B cell (primary cell): ENCODE measurements at places on chromosomes 12 and 14. TPM values are rescaled to one million over a fixed set of nuclear protein-coding genes. Genes with fewer than 3 reads are reported as not detected.

The PAX9 gene
- total RNA-seq: not detected in 2 replicates

The C3AR1 gene
- 0.15 and 0.64 TPM in 2 replicates for total RNA-seq

The ASPG gene
- total RNA-seq: not detected in 2 replicates

The GPRC5D gene
- 0.47 and 0.92 TPM in 2 replicates for total RNA-seq

The PPP1R3E gene
- total RNA-seq: 74.8 and 76.7 TPM in 2 replicates

GRCh38 chr12:56766535-56766934 is 3.4 kb downstream of the HSD17B6 start:
- H3K36me3 ChIP-seq: no peaks in the 10 kb centered on the region
- peaks cover 15% of the 10 kb centered on the region for H3K4me1 ChIP-seq
- no peak overlapping the region for H3K27ac ChIP-seq
- no peaks in the 10 kb centered on the region for H3K27me3 ChIP-seq

GRCh38 chr12:39440781-39441180 is 2.1 kb downstream of the KIF21A start:
- H3K4me3 ChIP-seq: no peak overlapping the region
- H3K36me3 ChIP-seq: no peaks in the 10 kb centered on the region
- H3K27ac ChIP-seq: no peak overlapping the region
- peaks cover 11% of the 10 kb centered on the region for H3K4me1 ChIP-seq
- H3K27me3 ChIP-seq: no peaks in the 10 kb centered on the region

DNA sequence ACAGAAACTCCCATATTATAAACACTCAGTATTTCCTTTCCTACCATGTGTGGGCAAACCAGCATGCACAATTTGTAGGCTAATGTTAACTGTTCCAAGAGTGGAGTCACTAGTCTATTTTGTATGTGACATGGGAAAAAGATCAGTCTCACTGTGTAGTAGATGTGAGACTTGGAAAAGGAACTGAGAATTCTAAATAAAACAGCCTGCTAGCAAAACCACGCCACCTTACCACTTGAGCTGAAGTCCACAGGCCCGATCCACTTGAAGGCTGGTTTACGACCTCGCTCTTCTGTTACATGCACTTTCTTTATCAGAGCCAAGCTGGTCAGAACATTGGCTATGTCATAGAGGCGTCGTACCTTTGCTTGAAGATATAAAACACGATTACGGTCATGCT is 22.5 kb downstream of the E2F7 start:
- H3K4me1 ChIP-seq: no peaks in the 10 kb centered on the region
- no peaks in the 10 kb centered on the region for H3K27me3 ChIP-seq
- H3K4me3 ChIP-seq: no peak overlapping the region
- H3K27ac ChIP-seq: no peak overlapping the region

- H3K36me3 ChIP-seq: peaks cover 7% of the 10 kb centered on the region
- H3K4me1 ChIP-seq: no peaks in the 10 kb centered on the region
- no peak for DNase-seq
- no peaks in the 10 kb centered on the region for H3K27me3 ChIP-seq
Measured at GRCh38 chr12:16020031-16020430, 108.9 kb downstream of the DERA start.

GRCh38 chr12:130858084-130858483 is 13.8 kb upstream of the RAN start:
- no peaks in the 10 kb centered on the region for H3K4me1 ChIP-seq
- no peaks in the 10 kb centered on the region for H3K36me3 ChIP-seq
- no peak overlapping the region for H3K4me3 ChIP-seq
- DNase-seq: no peak

- H3K36me3 ChIP-seq: no peaks in the 10 kb centered on the region
- H3K27ac ChIP-seq: no peak overlapping the region
- no peak for DNase-seq
- H3K4me1 ChIP-seq: no peaks in the 10 kb centered on the region
- H3K27me3 ChIP-seq: no peaks in the 10 kb centered on the region
- H3K4me3 ChIP-seq: no peak overlapping the region
Measured at GRCh38 chr14:36215217-36215598, 38.7 kb upstream of the PTCSC3 start.

- no peaks in the 10 kb centered on the region for H3K27me3 ChIP-seq
- peaks cover 26% of the 10 kb centered on the region for H3K36me3 ChIP-seq
- no peak overlapping the region for H3K4me3 ChIP-seq
- no peak overlapping the region for H3K27ac ChIP-seq
Measured at GRCh38 chr14:34997762-34998161, 15.0 kb downstream of the SRP54 start.

DNA sequence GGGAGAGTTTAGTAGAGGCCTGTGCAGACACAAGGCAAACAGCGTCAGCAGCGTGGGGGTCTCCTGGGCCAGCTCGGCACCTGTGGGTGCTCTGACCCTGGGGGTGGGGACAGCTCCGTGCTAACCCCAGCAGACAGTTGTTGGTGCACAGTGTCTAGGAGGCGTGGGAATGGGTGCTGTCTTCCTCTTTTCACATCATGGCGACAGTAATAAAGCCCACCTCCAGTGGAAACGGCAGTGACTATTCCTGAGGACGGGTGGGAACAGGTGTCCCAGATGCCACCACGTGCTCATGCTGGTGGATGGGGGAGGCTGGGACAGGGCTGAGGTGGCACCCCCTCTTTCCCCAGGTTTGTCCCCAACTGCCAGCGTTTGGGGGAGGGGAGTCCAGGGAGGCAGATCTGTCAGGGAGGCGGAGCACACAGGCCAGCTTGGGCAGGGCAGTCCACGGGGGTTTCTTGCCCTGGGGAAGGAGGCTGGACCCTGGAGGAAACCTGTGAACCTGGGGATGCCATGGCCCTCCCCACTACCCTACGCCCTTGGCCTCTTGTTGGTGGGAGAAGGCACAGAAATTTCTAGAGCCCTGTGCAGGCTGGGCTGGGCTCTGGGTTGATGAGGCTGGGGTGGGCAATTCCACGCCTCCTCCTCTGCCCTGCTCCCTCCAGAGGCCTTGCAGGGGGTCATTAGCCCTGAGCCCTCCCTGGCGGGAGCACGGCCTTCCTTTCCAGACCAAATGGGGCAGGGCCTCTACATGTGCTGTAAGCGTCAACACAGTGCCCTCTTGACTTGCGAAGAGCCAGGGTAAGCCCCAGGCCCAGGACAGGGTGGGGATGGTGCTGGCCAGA is 3.8 kb downstream of the ZBTB42 start:
- no peak overlapping the region for H3K4me3 ChIP-seq
- no peak for DNase-seq
- no peaks in the 10 kb centered on the region for H3K27me3 ChIP-seq
- no peak overlapping the region for H3K27ac ChIP-seq
- no peaks in the 10 kb centered on the region for H3K36me3 ChIP-seq
- peaks cover 13% of the 10 kb centered on the region for H3K4me1 ChIP-seq

DNA sequence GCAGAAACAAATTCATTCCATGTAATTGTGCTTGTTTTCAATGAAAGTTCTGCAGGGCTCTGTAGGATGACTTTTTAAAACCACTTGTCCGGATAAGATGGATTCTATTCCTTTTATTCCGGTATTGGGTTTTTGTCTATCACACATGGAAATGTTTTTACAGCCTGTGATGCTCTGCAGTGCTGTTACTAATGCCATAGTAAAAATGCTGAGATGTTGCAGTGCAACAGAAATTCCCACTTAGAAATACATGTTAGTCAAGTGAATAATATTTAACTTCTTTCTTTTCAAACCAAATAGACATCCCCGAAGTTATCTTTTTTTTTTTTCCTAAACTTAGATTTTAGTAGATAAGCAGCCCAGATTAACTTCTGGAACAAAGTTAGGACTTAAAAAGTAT is 71.9 kb downstream of the RASSF8 start:
- no peak overlapping the region for H3K27ac ChIP-seq
- H3K4me1 ChIP-seq: no peaks in the 10 kb centered on the region
- H3K4me3 ChIP-seq: no peak overlapping the region
- no peaks in the 10 kb centered on the region for H3K36me3 ChIP-seq
- no peaks in the 10 kb centered on the region for H3K27me3 ChIP-seq

GRCh38 chr12:48824112-48824511 is 5.8 kb downstream of the CACNB3 start:
- H3K27me3 ChIP-seq: no peaks in the 10 kb centered on the region
- no peaks in the 10 kb centered on the region for H3K4me1 ChIP-seq
- peaks cover 9% of the 10 kb centered on the region for H3K36me3 ChIP-seq
- no peak overlapping the region for H3K27ac ChIP-seq
- DNase-seq: no peak
- no peak overlapping the region for H3K4me3 ChIP-seq

- DNase-seq: no peak
- H3K4me3 ChIP-seq: no peak overlapping the region
- no peak overlapping the region for H3K27ac ChIP-seq
- no peaks in the 10 kb centered on the region for H3K4me1 ChIP-seq
- H3K36me3 ChIP-seq: no peaks in the 10 kb centered on the region
Measured at GRCh38 chr12:75905922-75906321, 125.7 kb downstream of the PHLDA1 start.

GRCh38 chr12:132579744-132580143 is 30.6 kb downstream of the LRCOL1 start:
- no peaks in the 10 kb centered on the region for H3K27me3 ChIP-seq
- no peak for DNase-seq
- no peak overlapping the region for H3K4me3 ChIP-seq
- H3K4me1 ChIP-seq: no peaks in the 10 kb centered on the region

DNA sequence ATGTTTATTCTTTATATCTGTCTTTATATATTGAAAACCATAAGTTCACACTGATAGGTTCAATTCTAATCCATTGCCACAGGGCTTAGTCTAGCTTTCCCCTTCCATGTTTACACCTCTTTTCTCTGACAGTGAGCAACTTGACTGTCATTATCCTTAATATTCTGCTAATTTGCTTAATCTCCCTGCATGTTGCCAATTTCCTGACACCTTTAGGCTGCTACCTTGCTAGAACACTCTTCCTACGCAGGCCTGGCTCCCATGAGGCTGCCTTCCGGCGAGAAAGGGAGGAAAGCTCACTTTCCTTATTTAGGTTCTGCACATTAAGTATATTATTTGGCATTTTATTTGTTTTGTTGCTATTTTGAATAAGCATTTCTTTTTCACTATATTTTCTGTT is 12.8 kb upstream of the FRS2 start:
- no peak overlapping the region for H3K27ac ChIP-seq
- DNase-seq: no peak
- no peaks in the 10 kb centered on the region for H3K36me3 ChIP-seq
- no peak overlapping the region for H3K4me3 ChIP-seq
- H3K27me3 ChIP-seq: no peaks in the 10 kb centered on the region
- no peaks in the 10 kb centered on the region for H3K4me1 ChIP-seq

- H3K36me3 ChIP-seq: no peaks in the 10 kb centered on the region
- H3K4me1 ChIP-seq: no peaks in the 10 kb centered on the region
- DNase-seq: no peak
- no peaks in the 10 kb centered on the region for H3K27me3 ChIP-seq
- no peak overlapping the region for H3K4me3 ChIP-seq
Measured at GRCh38 chr12:66041651-66042363, 88.7 kb downstream of the LLPH start.

- H3K4me3 ChIP-seq: no peak overlapping the region
- H3K27ac ChIP-seq: no peak overlapping the region
- H3K36me3 ChIP-seq: no peaks in the 10 kb centered on the region
- H3K4me1 ChIP-seq: no peaks in the 10 kb centered on the region
- no peaks in the 10 kb centered on the region for H3K27me3 ChIP-seq
Measured at GRCh38 chr14:79548836-79549235, 662.5 kb downstream of the DIO2 start.

DNA sequence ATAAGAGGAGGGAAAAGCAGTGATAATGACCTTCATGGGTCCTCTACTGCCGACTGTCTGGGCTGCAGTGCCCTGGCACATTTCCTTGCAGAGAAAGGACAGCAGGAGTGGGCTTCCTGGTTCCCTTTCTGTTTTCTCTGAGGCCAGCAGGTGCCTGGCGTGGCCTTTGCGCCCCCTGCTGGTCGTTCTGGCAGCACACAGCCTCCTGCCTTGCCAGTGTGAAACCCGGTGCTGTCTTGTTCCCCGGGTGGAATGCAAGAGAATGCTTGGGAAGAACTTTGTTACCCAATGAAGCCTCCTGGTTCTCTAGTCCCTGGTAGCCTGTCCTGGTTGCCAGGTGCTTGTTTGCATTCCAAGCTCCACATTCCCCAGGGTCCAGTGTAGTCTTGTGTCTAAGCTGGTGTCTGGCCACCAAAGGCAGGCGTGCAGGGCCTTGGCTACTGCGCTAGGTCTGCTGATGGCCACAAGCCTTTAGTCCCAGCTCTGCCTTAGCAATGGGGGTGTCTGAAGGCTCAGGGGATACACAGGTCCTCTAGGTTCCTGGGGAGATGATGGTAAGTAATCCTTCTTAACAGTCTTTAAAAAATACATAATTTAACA is 1392.4 kb upstream of the TMEM132C start:
- H3K36me3 ChIP-seq: no peaks in the 10 kb centered on the region
- H3K27me3 ChIP-seq: no peaks in the 10 kb centered on the region
- H3K4me1 ChIP-seq: no peaks in the 10 kb centered on the region
- no peak overlapping the region for H3K27ac ChIP-seq

DNA sequence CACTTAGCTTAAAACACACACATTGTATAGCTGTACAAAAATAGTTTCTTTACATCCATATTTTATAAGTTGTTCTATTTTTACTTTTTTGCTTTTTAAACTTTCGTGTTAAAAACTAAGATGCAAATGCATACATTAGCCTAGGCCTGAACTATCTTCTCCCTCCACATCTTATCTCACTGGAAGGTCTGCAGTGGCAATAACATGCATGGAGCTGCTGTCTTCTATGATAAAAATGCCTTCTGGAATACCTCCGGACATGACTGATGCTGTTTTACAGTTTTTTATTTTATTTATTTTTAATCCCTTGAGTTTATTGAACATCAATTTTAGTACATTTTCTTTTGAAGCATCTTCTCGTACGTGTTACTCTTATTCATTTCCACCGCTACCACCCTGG is 112.3 kb upstream of the TSPAN8 start:
- H3K4me1 ChIP-seq: no peaks in the 10 kb centered on the region
- no peak overlapping the region for H3K4me3 ChIP-seq
- no peak for DNase-seq
- no peaks in the 10 kb centered on the region for H3K36me3 ChIP-seq

DNA sequence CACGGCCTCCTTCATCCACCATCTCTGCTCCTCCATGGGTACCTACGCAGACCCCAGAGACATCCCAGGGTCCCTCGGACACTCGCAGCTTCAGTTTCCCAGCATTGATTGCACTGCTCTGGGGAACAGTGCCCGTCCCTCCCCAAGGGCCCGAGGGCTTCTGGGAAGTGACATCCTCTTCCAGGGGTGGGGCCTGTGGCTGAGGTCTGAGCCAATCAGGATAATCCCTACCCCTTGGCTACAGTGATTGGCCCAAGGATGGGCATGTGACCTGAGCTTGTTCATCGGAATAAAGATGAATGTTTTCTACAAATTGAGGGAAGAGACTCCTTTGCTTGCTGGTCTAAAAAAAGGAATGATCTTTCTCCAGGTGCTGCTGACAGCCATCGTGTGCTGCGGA is 37.3 kb upstream of the MYL2 start:
- H3K27me3 ChIP-seq: peaks cover 5% of the 10 kb centered on the region
- no peak overlapping the region for H3K4me3 ChIP-seq
- no peaks in the 10 kb centered on the region for H3K36me3 ChIP-seq
- no peaks in the 10 kb centered on the region for H3K4me1 ChIP-seq
